CD8-positive, alpha-beta T cell (primary cell): ENCODE measurements at places on chromosomes 3 and 15.
A peak's percentile ranks its signal among the peaks of the same experiment; 100 is the strongest.

- no peak for DNase-seq
These were observed 73.7 kb downstream of the TM2D3 start for GRCh38 chr15:101578443-101578894.

GRCh38 chr3:38992117-38992760, 59.5 kb downstream of the SCN11A start:
- DNase-seq: no peak

DNA sequence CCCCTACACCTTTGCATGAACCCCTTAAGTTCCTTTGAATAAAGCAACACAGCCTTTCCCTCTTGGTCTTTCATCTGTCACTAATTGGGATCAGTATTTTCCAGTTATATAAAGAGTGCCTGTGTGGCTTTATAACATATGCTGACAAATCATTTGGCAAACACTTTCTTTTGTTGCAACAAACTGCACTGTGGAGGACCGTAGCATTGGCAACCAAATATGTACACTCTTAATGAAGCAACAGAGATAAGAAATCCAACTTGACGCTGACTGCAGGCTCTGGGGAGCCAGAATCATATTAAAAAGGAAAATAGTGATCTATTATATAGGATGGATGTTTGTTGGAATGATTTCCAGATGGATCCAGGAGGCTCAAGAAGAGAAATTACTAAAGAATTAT, 120.1 kb upstream of the PRICKLE2 start:
- no peak for DNase-seq

- DNase-seq: no peak
These were observed 27.9 kb downstream of the EHD4 start for GRCh38 chr15:41944313-41944940.

DNA sequence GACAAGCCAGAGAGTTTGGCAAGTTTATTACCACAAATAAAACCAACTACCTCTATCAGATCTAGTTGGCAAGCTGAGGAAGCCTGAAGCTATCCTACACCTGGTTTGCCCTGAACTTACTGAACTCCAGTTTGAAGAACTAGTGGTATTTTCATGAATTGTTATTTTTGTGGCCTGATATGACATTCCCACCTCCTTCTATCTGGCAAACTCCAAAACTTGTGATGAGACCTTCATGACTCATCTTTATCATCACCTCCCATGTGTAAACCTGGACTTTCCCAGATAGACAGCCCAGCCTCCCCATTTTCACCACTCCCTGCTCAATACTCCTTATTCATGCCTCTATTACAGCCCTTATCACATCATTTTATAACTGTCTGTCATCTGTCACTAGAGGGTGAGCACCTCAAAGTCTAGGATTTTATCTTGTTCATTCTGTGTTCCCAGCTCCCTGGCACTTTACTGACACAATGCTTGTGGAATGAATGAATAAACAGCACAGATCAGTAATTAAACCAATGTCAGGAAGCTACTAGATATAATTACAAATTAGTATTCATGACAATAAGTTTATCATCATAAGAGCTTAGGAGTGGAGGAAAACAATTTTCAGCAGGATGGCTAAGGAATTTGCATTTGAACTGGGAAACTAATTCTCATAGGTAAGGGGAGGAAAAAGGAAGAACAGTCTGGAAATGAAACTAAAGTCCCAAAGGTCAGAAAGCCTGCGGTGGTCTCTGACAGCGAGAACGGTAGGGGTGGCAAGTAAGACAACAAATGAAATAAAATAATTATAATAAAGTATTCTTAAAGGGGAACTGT, 13.2 kb upstream of the TRANK1 start:
- DNase-seq: no peak

GRCh38 chr3:37511463-37511920, 337.1 kb upstream of the LRRFIP2 start:
- no peak for DNase-seq

GRCh38 chr3:151227266-151227806, 24.3 kb upstream of the GPR171 start:
- no peak for DNase-seq

DNA sequence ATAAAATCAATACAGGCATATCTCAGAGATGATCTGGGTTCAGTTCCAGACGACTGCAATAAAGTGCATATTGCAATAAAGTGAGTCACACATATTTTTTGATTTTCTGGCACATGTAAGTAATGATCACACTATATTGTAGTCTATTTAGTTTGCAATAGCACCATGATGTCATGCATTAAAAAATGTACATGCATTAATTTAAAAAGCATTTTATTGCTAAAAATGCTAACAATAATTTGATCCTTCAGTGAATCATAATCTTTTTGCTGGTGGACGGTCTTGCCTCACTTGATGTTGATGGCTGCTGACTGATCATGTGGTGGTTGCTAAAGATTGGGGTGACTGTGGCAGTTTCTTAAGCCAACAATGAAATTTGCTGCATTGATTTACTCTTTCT, 511.1 kb downstream of the OTOL1 start:
- no peak for DNase-seq

DNA sequence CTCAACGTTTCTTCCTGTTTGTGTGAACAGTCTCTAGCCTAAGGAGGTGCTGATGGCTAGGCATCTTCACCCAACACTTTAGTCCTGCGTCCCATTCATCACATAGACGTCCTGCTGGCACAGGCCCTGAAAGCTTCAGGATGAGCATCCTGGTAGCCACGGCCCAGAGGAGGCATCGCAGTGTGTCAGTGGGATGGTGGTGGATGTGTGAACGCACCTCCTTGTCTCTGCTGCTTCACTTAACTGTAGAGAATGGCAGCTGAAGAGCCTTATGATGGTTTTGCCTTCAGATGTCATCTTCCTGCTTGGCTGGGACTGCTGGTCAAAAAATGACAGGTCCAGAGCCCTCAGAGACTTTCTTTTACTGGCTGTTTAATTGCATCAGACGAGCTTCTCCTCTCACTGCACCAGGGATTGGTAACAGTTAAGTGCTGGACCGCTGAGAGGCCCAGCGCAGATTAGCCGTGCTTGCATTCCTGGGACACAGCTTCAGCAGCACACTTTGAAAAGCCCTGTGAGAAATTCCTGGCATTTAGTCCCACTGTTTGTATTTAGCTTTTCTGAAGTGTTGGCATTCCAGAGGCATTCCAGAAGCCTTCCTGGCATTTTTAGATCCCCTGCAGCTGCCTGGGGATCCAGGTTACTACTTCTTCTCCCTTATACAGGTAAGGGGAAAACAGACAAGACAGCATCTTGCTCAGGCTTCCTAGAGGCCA, 132.4 kb upstream of the PLXNA1 start:
- DNase-seq: peak; percentile 11

- no peak for DNase-seq
These were observed 187.8 kb downstream of the SHQ1 start for GRCh38 chr3:72660270-72661114.

- DNase-seq: peak; percentile 17
These were observed 748 bp downstream of the MRPS25 start for GRCh38 chr3:15064299-15064834.

DNA sequence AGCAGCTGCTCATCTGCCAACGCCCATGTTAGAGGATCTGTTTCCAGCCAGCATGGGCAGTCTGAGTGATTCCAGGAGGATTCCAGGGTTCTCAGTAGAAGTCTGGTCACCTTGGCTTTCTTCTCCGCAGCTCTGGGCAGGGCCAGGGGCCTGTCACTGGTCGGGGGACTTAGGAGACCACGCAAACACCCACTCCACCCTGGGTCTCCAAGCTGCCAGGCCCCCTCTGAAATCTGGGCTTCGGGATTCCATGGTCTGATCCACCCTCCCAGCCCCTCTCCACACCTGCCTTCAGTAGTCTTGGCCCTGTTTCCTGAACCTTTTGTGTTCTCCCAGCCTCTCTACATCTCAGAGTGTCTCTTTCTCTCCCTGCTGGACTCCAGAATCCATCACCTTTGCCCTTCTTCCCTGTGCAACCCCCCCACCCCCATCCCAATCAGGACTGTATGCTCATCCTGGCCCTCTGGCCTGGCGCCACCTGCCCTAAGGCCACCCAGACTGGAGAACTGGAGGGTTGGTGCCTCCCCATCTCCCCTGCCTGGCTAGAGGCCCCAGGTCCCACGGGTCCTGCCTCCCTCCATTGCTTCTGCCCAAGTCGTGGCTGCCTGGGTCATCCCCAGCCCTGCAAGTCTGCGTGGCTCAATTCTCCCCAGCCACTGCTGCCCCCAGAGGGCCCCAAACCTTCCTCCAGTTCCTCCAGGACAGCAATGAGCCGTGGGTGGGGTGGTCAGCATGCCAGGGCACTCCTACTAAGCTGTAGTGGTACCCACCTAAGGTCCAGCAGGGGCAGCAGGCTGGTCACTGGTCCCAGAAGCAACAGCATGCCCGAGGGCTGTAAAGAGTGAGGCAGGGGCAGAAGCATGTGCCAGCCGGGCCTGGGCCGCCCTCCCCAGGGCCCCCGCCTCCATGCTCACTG, 102.8 kb downstream of the TBC1D2B start:
- DNase-seq: no peak

DNA sequence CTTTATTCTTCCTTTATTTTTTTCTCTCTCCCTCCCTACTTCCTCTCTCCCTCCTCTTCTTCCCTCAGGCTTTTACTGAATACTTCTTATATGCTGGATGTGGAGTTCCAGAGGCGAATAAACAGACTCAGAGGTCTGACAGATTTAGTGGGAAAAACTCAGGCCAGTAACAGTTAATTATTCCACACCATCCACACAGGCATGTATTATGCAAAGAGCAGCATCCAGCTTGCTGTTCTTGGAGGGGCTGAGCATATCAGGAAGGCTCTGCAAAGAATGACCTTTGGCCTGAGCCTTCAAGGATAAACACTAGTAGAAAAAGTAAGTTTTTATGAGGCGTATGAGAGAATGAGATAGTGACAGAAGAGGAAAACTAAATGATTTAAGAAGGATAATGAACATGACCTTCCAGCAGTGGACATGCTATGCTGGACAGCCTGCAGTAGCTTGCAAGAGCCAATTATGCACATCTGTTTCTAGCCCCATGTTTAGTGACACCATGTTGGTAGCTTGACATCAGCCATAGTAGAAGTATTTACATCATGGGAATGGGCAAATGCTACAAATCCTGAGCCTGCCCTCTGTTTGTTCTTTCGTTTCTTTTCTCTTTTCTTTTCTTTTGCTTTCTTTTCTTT, 387.4 kb downstream of the EPHB1 start:
- no peak for DNase-seq

DNA sequence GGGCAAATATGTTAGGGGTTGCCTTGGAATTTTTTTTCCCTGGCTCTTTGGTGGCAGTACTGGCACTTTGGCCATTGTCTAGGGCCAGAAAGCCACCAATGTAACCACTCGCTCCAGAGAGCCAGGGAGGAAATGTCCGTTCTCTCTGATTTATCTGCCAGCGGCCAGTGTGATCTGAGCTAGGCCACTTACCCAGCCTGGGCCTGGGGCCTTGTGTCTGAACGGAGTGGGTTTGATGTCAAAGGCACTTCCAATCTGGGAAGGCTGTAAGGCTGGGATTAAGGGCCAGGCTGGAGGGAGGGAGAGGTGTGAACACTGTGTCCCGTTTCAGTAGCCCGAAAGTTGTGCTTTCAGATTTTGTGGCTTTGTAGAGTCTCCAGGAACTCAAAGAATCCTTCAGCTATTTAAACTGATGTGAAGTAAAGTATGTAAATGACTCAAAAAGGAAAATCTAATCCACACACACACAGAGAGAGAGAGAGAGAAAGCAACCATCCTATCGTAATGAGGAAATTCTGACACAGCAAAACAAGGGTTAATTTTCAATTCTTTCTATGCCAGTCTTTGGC, 271.0 kb downstream of the PDZRN3 start:
- DNase-seq: no peak

GRCh38 chr3:173709026-173709425, 311.5 kb downstream of the NLGN1 start:
- DNase-seq: no peak

DNA sequence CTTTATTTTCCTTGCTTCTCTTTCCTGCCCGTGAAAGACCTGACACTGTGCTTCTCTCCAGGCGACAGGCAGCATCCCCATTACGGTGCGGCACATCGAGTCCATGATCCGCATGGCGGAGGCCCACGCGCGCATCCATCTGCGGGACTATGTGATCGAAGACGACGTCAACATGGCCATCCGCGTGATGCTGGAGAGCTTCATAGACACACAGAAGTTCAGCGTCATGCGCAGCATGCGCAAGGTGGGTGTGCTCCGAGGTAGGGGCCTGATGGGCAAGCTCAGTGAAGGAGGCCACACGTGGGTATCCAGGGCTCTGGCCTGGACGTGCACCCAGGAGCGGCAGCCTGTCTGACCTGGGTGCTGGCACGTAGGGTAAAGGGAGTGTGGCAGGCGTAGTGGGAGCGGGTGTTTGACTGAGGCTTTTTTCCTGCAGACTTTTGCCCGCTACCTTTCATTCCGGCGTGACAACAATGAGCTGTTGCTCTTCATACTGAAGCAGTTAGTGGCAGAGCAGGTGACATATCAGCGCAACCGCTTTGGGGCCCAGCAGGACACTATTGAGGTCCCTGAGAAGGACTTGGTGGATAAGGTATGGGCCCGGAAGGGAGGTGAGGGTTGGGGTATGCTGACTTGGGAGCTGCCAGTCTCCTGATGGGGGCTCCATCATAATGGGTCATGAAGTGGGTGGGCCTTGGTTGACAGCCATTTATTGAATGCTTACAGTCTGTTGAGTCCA, 8.2 kb upstream of the PODXL2 start:
- no peak for DNase-seq

DNA sequence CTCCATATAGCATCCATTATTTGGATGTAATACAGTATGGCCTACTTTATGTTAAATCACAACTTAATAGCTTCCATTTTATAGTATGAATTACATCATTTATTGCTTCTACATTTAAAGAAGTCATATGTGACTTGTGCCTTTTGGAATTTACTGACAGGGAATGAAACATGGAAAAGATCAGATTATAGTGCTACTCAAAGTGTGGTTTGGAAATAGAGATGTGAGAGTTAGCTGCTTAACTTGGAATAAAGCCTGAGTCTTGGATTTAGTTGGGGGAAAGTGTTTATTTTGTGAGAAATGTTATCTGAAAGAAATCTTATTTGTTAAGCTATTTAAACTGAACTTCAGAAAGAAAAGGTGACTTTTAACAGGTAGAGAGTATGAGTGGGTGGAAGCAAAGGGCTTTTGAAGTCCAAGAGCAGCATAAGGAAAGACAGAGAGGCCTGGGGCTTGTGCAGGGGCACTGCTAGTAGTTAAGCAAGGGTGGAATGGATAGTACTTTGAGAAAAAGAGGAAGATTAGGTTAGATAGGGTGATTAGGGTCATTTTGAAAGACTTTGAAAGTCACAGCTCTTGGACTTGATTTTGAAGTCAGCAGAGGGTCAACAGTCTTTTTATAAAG, 60.5 kb downstream of the SLMAP start:
- DNase-seq: no peak

DNA sequence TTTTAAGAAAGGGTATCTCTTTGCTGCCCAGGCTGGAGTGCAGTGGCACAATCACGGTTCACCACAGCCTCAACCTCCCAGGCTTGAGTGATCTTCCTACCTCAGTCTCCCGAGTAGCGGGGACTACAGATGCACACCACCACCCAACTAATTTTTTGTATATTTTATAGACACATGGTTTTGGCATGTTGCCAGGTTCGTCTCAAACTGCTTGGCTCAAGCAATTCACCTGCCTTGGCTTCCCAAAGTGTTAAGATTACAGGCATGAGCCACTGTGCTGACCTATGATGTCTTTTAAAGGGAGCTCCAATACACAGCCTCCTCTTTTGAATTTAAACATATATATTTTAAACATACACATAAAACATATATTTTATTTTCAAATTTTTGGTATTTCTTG, 60.9 kb downstream of the SLC9C1 start:
- no peak for DNase-seq

GRCh38 chr3:23785882-23786281, 19.9 kb upstream of the UBE2E1 start:
- no peak for DNase-seq
